ENCODE measurements at places on chromosomes 1 and 21.

- DNase-seq, result no peak
Observed at GRCh38 chr1:44524655-44525500, 119.8 kb downstream of the RNF220 start.

- DNase-seq, result peak; percentile 55
Observed at GRCh38 chr1:8858888-8859706, 19.4 kb downstream of the ENO1 start.

- no peak for DNase-seq
Observed at GRCh38 chr1:228002792-228003191, 4.0 kb upstream of the WNT3A start.

DNA sequence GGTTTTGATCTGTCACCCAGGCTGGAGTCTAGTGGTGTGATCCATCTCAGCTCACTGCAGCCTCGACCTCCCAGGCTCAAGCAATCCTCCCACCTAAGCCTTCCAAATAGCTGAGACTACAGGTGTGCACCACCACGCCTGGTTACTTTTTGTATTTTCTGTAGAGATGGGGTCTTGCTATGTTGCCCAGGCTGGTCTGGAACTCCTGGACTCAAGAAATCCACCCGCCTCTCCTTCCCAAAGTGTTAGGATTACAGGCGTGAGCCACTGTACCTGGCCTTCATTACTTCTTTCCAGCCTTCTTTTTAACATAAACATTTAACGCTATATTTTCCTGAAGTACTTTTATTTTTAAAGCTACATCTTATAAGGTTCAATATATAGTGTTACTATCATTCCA lies 18.4 kb upstream of the HMGCL start:
- DNase-seq, result no peak

- DNase-seq, result peak; percentile 69
Observed at GRCh38 chr1:10909697-10910680, 102.5 kb upstream of the TARDBP start.

DNA sequence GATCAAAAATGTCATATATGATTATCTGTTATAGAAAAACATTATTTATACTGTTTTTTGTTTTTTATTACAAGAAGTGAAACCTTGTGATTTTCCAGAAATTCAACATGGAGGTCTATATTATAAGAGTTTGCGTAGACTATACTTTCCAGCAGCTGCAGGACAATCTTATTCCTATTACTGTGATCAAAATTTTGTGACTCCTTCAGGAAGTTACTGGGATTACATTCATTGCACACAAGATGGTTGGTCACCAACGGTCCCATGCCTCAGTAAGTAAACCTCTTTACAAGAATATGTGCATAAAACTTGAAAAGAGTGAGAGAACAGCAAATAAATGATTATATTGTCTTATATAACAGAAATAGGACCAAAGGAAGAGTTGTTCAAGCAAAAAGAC lies 14.5 kb downstream of the CFHR4 start:
- peak; percentile 12 for DNase-seq

- no peak for DNase-seq
Observed at GRCh38 chr1:192807211-192808162, 1.4 kb upstream of the RGS2 start.

GRCh38 chr1:18060366-18060765 lies 47.2 kb upstream of the IGSF21 start:
- no peak for DNase-seq

GRCh38 chr1:20999525-21000244 lies 177.0 kb downstream of the EIF4G3 start:
- DNase-seq, result no peak

DNA sequence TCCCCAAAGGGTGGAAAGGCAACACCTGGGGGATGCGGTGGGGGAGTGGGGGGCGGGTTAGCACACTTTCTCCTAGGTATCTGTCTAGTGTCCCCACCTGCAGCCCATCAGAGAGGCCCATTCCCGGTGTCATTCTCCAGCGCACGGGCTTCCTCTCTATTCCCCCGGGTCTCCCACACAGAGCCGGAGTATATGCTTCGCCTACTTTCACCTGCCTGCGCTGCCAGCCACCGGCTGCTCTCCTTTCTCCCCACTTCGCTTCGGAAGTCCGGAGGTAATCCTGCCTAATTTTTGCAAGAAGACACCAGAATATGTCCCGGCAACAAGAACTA lies 852 bp downstream of the RGS7 start:
- no peak for DNase-seq

DNA sequence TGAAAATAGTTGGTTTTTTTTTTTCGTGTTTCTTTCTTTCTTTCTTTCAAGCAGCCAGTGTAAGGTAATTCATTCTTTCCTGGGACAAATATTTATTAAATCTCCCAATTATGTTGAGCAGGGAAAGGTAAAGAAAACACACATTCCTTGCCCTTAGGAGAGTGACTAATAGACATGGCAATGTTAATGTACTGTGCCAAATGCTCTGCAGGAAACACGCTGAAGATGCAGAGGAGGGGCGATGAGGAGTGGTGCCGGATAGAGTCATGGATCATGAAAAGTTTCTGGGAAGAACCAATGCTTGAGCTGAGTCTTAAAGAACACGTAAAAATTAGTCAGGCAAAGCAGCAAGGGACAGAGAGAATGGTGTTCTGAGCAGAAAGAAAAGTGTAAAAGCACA lies 199.2 kb downstream of the DNM3 start:
- no peak for DNase-seq

- DNase-seq, result no peak
Observed at GRCh38 chr1:12424793-12425192, 193.2 kb downstream of the DHRS3 start.

DNA sequence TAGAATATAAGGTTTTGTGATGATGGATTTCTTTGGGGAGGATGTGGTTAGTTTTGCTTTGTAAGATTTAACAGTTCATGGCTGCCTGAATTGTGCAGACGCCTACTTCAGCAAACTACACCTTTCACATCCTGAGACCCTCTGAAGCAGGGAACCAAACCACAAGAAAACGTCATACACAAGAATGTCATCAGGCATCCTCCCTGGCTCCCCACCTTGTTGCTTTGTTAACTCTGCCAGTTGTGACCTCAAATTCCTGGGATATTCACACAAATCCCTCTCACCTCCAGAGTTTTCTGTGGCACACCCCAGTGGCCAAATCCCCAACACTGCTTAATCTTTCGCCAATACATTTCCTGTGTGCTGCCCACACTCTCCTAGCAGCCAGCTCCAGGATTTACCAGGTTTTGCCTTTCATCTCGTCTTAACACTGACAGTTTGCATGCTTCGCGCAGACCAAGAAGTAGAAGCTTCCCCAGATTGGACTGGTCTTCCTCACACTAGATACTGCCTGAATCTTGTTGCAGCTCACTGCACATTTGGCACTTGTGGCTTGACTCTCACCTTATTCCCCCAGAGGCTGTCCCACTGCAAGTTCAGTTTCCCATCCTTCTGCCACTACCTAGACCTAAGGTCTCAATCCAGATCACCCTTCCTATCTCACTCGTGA lies 51.1 kb upstream of the CTTNBP2NL start:
- DNase-seq, result no peak

- peak; percentile 48 for DNase-seq
Observed at GRCh38 chr1:223022641-223023473, 120.2 kb downstream of the TLR5 start.

DNA sequence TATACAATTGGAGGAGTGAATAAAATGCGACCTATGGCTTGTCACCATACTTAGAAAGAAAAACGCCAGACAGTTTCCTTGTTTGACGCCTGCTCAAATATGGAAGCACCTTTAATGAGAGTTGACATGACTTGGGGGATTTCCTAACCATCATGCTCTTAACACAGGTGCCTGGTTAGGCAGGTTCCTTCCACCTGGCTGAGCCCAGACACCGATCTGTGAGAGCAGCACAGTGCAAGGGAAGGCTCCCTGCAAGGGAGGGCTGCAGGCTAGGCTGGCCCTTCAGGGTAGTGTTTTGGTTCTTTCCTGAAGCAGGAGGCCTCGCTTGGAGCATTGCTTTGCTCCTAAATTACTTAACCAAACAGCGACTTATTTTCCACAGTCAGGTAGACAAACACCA lies 24.6 kb upstream of the KLHDC8A start:
- DNase-seq, result no peak

DNA sequence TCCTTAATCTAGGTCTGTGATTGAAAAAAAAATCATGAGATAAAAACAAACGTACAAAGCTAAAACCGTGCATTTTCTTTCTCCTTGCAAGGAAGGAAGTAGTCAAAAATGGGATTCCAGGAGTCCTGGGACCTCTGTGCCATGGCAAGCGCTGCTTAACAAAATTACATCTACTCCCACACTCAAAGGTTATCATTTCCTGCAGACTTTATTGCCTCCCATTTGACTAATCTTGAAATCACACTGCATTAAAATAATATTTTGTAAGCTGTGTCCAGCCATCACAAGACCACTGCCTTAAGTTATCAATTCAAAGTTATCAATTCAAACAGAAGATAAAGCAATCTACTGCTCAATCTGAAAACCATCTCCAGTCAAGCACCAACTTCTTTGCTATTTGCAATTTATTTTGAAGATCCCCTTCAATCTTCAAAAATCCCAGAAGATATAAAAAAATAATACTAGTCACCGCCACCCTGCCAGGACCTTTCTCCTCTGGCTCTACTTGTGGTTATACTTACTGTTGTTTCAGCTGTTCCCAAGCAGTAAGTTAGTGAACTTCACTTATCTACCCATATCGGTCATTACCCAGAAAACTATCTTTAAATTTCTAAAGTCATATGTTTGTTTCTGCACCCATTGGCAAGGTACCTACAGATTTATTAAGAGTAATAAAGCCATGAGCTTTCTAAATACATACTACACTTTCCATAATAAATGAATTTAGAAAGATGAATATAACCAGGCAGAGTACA lies 38.1 kb upstream of the RAP1GAP start:
- no peak for DNase-seq

GRCh38 chr1:203252678-203253077 lies 23.2 kb upstream of the CHIT1 start:
- DNase-seq, result no peak

DNA sequence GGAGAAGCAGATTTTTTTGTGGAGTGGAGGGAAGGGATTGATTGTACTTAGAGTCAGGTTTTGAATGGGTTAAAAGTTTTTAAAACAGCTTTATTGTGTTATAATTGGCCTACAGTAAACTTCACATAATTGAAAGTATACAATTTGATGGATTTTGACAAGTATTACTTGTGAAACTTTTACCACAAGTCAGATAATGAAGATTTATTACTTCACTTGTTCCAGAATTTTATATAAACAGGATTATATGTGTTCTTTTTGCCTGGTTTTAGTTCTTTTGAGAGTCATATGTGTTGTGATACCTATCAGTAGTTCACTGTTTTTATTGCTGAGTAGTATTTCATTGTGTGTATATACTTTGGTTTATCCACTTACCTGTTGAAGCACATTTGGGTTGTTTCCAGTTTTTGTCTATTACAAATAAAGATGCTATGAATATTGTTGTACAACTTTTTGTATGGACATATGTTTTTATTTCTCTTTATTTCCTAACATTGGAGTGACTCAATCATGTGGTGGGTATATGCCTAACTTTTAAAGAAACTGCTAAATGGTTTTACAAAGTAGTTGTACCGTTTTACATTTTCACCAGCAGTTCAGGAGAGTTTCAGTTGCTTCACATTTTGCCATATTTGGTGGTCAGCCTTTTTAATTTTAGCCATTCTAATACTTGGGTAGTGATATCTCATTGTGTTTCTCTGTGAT lies 71.0 kb downstream of the DYRK1A start:
- no peak for DNase-seq

DNA sequence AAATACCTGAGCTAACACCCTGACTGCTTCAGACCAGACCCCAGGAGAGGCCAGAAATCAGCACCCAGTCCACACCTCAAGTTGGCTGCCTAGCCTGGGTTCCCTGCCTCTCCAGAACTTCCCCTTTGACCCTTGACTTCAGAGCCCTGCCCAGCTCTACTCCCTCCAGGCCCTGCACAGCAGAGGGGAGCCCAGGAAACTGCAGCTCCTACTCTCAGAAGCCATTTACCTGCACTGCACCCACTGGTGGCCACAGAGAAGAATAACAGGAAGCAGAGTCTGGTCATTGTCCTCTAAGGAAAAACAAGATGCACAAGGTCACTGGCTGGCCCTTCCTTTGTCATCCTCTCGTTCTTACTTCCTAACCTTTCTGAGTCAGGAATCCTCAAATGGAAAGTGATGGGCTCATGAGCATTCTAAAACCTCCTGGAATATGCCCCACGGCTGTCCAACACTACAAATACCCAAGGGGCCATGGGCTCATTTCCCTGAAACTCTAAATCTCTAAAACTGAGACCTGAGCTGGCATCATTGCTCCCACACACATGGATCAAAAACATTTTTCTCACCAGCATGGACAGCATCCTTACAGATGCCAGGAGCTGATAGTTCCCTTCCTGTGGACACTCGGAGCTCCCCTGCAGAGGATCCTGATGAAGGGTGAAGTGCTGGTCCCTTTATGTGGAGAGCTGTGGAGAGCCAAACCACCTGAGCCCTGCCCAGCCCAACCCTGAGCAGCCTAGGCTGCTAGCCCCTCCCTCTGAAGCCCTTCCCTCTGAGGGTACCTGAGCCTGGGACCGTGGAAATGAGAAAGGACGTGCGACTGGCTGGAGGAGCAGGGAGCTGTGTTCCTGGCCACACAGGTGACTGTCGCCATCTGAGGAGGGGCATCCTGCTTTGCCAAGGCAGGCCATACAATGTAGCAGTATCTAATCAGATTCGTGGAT lies at the start of gene ITLN2:
TSS of gene ITLN2 (minus strand) at position 652 of the 947 bp plus-strand sequence. CDS start at position 584, 68 bp downstream.
- peak; percentile 71 for DNase-seq

DNA sequence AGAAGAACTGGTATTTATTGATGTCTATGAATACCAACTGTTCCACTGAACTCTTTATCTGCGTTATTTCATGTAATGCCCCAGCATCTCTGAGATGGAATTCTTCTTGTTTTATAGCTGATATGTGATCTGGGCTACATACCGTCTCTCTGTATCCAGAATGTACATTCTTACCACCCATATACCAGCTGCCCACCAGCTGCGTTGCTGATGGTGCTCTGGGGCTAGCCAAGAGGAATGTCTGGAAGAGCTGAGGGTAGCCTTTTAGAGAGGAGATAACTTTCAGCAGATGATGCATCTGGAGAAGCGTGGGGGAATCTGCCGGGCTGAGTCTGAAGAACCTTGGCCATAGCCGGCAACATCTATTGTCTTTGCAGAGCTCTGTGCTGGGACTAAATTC lies 137.5 kb downstream of the RYR2 start:
- DNase-seq, result no peak

- no peak for DNase-seq
Observed at GRCh38 chr1:37146071-37146470, 111.8 kb upstream of the GRIK3 start.

DNA sequence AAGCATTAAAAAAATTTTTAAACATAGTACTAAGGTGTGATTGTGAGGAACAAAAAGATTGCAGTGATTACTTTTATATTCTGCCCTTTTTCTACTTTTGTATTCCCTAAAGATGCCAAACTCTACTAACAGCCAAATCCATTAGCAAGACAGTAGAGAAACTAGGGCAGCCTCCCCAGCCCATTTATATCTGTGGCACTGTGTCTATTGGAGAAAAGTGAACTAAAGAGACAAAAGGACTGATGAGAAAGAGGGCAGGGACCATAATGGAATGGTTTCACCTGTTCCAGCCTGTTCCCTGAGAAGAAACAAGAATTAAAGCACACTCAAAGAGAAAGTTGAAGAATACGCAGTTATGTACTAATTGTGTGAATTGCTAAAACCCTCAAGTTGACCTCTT lies 56.6 kb downstream of the ATG4C start:
- no peak for DNase-seq

GRCh38 chr1:6688757-6689156 lies 12.9 kb downstream of the DNAJC11 start:
- DNase-seq, result no peak

GRCh38 chr1:209409780-209410179 lies 173.7 kb upstream of the CAMK1G start:
- DNase-seq, result no peak

- no peak for DNase-seq
Observed at GRCh38 chr1:212107481-212107880, 71.9 kb downstream of the DTL start.

Measured in HEK293T (cell line).